GM18507 (cell line): ENCODE measurements at places on chromosomes 6 and 20.

DNA sequence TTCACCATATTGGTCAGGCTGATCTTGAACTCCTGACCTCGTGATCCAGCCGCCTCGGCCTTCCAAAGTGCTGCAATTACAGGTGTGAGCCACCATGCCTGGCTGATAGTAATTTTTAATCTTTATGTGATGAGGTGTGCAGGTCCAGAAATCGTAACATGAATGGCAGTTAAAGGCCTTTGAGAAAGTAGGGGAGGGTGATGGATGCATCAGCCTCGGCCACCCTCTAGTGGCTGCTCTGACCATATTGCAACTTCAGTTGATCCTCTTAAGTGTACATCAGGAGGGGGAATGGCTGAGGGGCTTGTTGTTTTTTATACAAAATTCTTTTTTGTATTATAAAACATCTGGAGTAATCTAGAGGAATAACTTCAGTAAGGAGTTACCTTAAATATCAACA, 193.0 kb downstream of the ZFAND3 start:
- peak; percentile 46 for DNase-seq

DNA sequence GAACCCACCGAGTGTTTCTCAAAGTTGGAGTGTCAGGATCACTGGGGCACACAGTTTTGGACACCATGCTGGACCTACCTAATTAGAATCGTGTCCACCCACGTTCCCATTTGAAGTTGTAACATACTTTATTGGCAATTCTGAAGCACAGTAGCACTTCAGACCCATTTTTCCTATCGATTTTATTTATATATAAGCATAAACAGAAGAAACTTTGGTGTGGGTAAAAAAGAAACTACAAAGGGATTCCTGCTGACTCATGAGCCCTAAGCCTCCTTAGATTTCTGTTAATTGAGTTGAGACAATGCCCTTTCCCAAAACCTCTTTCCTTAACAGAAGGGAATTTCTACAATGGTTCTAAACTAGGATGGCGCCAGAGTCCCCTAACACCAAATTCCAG, 398.0 kb downstream of the CDKAL1 start:
- DNase-seq, result no peak

GRCh38 chr20:9458138-9458796, 56.1 kb upstream of the LAMP5 start:
- no peak for DNase-seq

DNA sequence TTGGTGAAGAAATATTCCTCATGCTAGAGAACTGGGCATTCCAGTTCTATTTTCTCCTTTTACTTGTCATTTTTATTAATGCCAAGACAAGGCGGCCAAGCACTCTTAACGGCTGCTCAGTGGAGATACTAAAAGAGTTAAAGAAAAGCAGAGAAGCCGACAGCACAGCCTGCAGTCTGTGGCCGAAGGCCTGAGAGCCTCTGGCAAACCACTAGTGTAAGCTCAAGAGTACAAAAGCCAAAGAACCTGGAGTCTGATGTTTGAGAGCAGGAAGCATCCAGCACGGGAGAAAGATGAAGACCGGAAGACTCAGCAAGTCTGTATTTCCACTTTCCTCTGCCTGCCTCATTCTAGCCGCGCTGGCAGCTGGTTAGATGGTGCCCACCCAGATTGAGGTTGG, 167.1 kb upstream of the FUT9 start:
- DNase-seq, result no peak

DNA sequence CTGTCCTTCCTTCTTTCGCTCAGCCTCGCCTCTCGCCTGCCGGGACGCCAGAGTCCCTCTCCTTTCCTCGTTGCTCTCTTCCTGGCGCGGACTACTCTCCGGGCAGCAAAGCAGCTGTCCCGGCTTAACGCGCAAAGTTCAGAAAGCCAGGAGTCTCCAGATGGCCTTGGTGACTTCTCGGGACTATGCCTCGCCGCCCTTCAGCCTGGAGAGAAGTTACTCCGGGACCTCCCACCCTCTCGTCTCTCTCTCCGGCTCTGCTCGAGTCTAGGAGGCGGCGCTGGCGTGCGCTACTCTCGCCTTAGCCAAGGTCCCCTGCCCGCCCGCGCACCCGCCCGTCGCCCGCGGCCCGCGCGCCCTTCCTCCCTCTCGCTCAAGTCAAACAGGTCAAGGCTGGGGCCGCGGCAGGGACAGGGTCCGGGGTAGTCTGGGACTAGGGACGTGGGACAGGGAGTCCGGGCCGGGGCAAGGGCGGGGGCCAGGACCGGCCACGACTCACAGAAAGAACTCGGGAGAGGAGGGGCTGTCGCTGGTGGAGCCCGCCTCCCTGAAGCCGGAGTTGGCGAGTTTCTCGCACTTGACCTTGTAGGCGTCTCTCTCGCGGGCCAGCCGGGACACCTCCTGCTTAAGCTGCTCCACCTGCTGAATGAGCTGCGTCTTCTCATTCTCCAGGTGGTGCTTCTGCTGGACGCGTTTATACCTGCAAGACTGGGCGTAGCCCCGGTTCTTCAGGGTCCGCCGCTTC, 1.5 kb downstream of the MAFB start:
- DNase-seq, result no peak

DNA sequence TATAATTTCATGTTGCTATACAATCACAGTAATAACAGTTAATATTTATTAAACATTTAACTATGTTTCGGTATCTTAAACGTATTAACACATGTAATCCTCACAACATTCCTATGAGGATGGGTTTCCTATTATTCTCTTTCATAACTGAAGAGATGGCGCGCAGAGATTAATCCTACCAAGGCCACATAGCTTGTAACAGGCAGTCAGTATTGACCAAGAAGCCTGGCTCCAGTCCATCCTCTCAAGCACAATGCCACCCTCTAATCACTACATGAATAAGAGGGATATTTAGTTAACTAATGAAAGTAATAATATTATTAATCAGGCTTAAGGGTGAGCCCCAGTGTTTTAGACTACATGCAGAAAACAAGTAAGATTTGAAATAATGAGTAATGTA, 149.7 kb upstream of the SIM1 start:
- no peak for DNase-seq

GRCh38 chr6:166952567-166953486, 3.5 kb downstream of the RNASET2 start:
- DNase-seq, result no peak

DNA sequence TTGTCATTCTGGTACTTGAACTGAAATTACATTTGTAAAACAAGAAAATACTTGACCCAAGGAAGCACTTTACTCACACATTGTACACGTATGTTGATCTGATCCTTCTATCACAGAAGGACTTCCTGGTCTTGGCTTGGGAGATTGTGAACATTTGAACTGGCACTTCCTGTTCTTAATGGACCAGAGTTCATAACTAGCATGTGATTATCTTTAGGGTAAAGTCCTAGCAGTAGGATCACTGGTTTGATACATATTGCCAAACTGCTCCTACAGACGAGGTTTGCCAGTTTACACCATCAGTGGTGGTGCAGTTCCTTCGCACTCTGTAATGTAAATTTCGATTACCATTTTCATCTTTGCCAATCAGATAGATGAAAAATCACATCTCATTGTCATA, 12.7 kb downstream of the HECA start:
- no peak for DNase-seq

DNA sequence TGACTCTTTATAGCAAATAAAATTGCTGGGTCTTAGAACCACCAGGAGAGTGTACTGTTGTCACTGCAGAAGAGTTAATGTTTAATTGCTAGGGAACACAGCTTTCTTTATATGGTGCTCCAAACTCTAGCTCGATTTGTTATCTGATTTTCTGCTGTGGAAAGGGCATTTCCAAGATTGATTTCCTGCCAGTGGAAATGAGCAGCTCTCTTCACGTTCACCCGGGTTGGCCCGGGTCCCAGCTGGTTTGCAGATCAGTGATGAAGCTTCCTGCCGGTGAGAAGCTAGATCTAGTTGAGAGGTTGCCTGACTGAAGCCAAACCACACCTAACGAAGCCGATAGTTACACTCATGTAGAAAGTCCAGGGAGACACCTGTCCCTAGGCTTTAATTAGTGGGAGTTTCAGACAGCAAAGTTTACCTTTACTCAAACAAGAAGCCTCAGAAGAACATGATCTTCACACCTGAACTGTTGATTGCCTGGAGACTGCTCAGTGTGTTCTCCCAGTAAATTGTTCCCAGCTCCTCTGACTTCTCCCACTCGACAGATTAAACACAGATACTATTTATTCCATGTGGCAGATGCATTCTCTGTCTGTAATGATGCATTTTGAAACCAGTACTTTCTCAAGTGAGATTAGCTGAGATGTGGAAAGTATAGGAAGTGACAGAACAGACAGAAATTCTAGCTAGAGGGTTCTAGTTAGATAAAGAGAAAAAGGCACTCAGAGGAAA, 27.8 kb downstream of the PAQR8 start:
- DNase-seq, result peak; percentile 52

GRCh38 chr6:14876778-14877613, 368.9 kb upstream of the JARID2 start:
- no peak for DNase-seq

- no peak for DNase-seq
Measured at GRCh38 chr20:61369731-61370520, 117.9 kb downstream of the CDH4 start.

DNA sequence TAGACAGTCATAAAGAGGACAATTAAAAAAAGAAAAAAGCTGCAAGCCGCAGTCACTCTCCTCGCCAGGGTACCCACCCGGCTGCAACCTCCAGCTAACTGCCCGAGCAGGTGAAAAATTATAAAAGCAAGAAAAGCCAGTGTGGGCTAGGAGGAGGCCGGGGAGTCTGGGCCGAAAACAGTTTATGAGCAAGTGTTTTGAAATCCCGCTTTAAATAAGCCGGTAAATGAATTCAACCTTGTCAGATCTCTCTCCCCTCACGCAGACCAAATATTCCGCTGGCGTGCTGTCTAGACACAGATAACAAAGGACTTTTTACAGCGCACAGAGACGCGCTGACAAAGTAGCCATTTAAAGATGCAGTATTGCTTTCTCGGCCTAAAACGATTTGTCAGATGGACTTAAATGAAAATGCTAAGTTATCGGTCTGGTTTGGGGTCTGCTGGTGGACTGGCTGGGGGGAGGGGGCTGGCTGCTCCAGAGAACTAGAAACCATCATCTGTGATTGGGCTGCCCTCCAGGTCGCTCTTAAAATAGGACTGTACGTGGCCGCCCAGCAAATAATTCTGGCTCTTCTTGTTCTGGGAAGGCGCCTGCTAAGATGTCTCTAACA, 24.6 kb downstream of the PMEPA1 start:
- DNase-seq, result no peak

GRCh38 chr6:30399390-30400058, 54.6 kb downstream of the RPP21 start:
- DNase-seq, result no peak

DNA sequence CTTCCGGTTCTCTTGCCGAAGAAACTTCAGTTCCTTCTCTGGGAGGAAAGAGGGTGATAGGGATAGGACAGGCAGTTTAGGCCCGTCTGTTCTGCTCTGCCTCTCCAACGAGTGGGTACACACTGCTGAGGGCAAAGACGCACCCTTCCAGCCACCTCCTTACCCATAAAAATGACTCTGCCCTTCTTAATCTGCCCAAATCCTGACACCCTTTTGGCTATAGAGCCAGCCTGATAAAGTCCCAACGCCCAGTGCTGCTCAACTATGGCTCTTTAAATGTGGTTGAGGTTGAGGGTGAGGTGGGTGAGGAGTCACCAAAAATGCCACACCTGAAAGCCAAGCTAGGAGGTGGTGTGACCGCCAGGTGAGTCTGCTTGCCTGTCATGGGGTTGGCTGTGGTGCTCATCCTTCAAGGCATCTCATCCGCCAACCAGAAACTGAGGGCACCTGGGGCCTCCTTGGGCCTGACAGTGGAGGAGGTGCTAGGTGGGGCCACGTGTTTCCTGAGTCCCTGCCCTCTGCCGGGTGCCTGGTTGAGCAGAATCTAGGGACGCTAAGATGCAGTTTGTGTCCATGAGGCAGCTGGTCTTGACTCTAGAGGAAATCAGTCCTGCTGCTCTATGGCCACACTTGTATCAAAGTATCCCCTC, 16.3 kb downstream of the CCDC167 start:
- no peak for DNase-seq

GRCh38 chr20:42494290-42494689, 695.4 kb downstream of the PTPRT start:
- no peak for DNase-seq

- no peak for DNase-seq
Measured at GRCh38 chr6:21587961-21588480, 5.5 kb upstream of the SOX4 start.

DNA sequence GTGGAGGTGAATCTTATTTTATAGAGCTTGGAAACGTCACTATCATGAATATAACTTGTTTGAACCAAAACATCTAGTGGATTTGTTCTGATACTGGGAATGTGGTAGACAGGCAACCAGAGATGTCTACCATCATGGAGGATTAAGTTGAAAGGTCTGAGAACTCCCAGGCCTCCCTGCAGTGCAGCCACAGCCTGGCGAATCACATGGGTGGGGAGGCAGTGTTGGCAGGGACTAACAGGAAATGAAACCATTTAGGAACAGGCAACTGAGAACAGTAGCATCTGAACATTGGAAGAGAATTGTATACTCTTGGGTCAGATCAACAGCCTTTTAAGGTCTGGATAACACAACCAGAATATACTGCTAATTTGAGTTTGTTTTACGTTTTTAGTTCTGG, 22.3 kb upstream of the CEP162 start:
- no peak for DNase-seq

DNA sequence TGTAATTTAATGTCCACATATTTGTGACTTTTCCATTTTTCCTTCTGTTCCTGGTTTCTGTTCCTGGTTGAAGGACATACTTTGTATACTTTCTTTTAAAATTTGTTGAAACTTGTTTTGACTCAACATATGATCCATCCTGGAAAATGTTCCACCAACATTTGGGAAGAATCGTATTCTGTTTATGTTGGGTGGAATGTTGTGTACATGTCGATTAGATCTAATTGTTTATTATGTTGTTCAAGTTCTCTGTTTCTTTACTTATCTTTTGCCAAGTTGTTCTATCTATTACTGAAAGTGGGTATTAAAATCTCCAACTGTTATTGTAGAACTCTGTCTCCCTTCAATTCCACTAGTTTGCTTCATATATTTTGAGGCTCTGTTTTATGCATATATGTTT, 27.7 kb upstream of the DUSP22 start:
- no peak for DNase-seq

DNA sequence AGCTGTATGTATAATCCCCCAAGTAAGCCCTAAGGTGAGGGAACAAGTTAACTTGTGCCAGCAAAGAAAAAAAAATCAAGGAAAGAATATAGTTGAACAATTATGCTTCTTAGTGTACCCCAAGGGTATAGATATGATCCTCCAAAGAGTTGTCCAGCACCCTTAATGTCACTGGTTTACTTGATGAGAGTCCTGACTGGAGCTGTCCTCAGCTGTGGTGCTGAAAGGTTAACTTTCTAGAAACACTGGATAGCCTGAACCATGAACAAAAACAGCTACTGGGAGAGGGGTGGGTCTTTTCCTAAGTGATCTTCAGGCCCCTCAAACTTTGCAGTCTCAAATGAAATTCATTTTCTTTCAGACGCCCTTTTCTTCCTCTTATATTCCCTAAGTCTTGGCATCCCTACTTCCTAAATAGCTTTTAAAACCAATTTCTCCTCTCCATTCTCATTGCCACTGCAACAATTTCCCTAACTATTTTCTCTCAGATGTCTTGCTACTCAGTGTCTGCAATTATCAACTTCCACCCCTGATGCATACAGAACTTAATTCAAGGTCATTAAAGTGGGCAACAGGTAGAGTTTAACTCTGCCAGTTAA, 83.5 kb upstream of the PROKR2 start:
- DNase-seq, result no peak

- DNase-seq, result no peak
Measured at GRCh38 chr6:34736823-34737222, 20.5 kb upstream of the SNRPC start.

- no peak for DNase-seq
Measured at GRCh38 chr6:28769626-28770402, 154.0 kb downstream of the TRIM27 start.
